NCI-H2081 treated with DMSO at 0.1 percent for 48 hours (cell line): ENCODE measurements at places on chromosomes 16 and 17.

DNA sequence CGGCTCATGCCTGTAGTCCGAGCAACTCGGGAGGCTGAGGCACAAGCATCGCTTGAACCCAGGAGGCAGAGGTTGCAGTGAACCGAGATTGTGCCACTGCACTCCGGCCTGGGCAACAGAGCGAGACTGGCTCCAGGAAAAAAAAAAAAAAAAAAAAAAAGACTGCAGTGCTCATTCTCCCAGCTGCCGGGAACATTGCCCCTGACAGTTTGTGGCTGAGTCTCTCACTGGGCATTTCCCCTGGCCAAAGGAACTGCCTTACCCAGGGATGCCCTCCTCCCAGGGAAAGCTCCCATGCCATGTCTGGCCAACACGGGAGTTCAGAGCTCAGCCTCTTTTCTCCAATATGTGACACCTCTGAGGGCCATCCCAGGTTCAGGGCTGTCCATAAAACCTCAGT lies 21.3 kb upstream of the USP10 start:
- DNase-seq = no peak

- no peak for DNase-seq
These were observed 454.1 kb downstream of the HS3ST3B1 start for GRCh38 chr17:14755002-14755401.

DNA sequence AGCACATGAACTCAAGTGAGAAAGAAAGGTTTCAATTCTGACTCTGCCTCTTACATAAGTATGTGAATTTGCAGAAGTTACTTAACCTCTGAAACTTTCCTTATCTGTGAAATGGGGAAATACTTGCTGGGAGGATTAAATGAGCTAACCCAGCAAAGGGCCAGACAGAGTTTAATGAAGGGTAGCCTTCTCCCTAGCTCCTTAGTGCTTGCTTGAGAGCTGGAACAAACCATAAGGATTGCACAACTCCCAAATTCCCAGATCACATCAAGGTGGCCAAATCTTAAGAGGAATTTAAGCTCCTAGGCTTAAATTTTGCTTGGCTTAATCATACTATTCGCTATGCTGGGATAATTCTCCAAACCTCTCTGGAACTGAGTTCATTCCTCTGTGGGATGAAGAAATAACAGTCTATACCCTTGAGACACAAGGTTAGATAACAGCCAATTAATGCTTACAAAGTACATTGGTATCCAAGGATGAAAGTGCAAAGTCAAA lies 11.8 kb upstream of the WSB1 start:
- DNase-seq = no peak

DNA sequence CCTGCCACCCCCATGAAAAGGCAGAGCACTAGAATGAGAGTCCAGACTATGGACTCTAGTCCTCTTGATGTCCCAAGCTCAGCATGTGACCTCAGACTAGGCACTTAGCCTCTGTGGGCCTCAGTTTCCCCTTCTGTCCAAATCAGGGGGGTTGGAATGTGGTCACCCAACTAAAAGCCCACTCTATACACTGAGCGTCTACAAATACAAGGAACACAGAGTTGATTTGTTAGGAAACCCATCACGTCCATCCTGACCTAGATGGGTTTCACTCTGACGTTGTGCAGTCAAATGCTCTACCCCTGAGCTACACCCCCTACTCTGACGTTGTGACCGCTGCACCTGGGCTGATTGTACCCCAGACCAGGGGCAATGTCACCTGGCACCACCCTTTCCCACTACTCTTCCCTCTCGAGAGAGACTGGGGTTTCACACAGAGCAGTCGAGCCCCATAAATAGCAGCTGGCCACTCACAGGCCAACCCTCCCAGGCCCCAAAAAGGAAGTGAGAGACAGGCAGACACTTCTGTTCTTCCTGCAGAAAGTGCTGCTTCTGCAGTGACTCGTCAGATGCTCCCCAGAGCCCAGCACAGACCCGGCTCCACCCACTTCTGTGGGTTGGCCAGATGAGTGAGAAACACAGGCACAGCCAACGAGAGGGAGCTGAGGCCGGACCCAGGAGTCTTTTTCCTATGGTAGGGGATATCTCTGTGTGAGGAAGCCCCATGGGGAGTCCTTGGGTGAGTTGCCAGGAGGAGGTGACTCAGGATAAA lies 16.1 kb upstream of the TNFRSF13B start:
- DNase-seq = no peak

DNA sequence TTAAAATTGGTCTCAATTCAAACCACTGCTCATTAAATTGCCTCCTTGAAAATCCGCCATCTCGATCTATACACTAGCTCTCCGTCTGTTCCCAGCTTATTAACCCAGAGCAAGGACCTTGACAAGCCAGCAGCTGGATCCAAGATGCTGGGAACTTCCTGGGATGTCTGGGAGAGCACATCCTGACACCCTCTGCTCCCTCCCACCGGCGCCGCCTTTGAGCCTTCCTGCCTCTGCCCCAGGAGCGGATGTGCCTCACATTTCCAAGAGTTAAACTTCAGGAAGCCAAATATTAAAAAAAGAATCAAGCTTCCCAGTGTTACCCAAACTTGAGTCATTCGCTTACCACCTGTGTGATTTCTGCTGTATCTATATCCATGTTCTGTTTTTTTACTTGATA lies 107.9 kb downstream of the HAPSTR1 start:
- no peak for DNase-seq

DNA sequence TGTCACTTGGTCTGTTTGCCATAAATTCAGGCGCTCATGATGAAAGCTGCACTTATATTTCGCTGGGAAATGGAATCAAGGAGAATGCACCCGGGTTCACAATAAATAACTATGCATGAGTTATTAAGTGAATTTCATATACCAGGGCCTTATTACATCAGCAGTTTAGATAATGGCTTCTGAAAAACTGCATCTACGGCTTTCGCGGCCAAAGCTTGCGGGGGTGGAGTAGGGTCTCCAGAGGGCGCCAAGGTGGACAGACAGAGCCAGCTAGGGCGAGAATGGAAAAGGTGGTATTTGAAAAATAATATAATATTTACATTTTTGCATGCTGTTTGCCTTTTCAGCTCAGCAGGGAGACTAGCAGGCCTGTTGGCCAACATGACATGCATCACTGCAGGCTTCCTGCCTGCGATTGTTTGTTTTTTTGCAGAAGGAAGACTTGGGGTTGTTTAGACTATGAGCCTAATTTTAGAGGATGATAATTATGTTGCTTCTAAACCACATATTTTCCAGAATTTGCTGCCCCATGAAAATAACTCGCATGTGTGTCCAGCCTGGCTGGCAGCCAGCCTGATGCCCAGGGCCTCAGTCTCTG lies 173.8 kb upstream of the IRX3 start:
- DNase-seq = no peak

GRCh38 chr17:73091770-73092522 lies 542 bp downstream of the SLC39A11 start:
- no peak for DNase-seq

DNA sequence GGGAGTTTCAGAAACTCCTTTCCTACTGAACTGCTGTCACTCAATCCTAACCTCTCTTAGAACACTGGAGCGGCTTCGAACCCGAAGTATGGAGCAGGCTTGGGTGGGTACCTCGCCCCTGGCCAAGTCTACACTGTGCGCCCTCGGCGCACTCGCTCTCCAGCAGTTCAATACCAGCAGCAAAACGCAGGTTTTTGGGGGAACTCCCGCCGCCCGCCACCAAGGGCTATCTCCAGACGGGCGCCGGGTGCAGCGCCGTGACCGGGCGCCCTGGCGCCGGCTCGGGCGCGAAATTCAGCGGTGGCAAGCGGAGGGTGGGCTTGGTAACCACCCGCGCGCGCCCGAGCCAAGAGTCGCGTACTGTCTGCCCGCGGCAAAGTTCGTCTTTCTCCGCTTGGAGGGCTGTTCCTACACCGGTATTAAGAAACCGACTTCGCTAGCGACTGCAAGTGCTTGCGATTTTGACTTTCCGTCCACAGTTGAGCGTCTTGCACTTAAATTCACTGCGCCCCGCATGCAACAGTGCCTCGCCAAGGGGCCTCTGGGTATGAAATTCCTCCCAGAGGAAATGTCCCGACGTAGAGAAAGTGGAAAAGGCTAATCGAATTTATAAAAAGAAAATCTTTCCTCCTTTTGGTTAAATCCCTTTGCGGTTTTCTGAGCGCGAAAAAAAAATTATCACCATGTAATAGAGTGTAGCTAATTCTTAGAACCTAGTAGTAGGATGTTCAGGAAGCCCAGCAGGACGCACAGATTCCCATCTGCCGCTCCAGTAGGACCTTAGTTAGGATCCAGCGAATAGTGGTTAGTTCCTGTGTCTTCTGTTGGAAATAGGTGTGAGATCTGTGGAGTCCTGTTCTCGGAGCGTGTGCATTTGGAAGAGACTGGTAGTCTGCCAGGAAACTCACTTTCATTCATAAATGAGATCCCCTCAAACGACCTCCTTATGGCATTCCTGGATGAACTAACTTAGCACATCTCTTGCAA lies 5.0 kb upstream of the SALL1 start:
- no peak for DNase-seq

DNA sequence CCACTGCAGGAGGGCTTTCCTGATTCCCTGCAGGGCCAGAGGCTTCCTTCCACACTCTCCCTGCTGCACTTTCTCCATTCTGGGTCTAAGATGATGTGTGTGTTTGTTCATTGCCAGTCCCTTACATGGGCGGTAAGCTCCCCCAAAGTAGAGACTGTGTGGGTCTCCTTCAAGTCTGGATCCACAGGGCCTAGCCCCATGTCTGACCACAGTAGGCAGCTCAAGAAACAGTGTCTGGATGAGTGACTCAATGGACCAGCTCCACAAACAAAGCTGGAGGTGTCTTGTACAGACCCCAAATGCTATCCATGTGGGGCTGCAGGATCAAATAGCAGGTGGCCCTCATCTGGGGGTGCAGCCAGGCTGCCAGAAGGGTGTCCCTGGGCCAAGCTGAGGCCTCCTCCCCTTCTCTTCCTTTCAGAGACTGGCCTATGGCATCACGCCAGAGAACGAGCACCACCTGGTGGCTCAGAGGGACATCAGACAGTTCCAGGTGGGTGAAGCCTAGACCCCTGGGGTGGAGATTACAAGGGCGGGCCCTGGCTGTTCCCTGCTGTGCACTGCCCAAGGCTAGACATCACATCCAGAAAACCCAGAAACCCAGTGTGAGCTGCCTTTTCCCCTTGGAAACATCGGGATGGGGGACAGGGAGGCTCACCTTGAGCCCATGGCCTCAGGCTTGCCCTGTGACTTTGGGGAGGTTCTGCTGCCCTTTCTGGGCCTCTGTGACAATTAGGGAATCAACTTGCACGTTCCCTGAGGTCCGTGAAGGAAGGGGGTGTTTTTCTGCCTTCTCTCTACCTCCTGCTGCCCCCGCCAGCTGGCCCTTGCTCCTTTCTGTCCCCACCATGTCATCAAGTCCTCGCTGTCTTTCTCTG lies 45.9 kb downstream of the SLC6A2 start:
- no peak for DNase-seq

DNA sequence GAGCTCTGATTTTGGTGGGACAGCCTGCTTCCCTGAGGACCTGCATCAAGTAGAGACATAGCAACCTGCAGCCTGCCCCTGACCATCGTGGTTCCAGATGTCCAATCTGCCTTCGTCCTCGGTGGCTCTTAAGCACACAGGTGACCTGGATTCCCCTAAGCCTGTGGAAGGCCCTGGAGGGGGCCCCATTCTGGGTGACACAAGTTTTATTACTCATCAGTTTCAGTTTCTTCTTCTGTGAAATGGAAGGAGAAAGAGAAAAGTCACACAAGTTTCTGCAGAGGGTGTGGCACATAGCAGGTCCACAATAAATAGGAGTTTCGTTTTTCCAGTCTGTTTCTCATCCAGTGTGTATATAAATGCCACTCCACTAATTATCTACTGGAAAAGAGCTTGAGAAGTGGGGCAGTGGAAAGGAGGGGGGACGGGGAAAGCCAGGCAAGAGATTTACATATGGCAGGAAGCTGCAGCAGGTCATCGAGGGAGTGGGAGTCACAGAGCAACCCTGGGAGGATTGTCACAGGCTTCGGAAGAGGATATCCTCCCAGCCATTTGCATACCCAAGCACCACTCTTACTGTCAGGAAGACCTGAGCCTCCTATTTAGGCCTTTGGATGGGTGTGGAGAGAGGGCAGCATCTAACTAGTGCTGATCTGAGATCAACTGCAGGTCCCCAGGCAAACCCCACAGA lies 10.0 kb upstream of the NOS2 start:
- no peak for DNase-seq

GRCh38 chr17:51818777-51819176 lies 339.7 kb downstream of the CA10 start:
- DNase-seq = no peak

- no peak for DNase-seq
These were observed 4.9 kb upstream of the RASD1 start for GRCh38 chr17:17500999-17501605.

- DNase-seq = no peak
These were observed 559 bp downstream of the CLUH start for GRCh38 chr17:2710803-2711607.

- DNase-seq = no peak
These were observed 115.4 kb downstream of the C16orf95 start for GRCh38 chr16:87201790-87202189.

- no peak for DNase-seq
These were observed 11.5 kb upstream of the PRSS54 start for GRCh38 chr16:58306327-58306726.

DNA sequence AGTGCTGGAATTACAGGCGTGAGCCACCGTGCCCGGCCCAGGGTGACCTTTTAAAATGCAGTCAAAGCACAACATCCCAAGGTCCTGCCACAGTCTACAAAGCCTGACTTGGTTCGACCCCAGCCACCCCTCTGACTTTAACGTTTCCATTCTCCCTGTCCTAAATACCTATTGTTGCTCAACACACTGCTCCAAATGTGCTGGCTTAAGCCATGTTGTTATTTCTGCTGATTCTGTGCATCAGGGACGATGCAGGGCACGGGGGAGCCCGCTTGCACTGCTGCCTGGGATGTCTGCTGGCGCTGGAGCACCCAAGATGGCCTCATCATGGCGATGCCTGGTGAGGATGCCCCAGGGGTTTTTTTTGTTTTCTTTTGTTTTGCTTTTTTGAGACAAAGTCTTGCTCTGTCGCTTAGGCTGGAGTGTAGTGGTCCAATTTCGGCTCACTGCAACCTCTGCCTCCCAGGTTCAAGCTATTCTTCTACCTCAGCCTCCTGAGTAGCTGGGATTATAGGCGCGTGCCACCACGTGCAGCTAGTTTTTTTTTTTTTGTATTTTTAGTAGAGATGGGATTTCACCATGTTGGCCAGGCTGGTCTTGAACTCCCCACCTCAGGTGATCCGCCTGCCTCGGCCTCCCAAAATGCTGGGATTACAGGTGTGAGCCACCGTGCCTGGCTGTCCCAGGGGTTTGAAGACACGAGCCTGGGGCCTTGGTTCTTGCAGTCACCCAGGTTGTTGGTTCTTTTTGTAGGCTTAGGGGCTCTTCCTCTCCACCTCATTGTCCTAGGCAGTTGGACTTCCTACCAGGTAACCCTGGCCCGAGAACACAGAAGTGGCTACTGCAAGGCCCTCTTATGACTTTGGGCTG lies 22.9 kb downstream of the TMC7 start:
- no peak for DNase-seq

DNA sequence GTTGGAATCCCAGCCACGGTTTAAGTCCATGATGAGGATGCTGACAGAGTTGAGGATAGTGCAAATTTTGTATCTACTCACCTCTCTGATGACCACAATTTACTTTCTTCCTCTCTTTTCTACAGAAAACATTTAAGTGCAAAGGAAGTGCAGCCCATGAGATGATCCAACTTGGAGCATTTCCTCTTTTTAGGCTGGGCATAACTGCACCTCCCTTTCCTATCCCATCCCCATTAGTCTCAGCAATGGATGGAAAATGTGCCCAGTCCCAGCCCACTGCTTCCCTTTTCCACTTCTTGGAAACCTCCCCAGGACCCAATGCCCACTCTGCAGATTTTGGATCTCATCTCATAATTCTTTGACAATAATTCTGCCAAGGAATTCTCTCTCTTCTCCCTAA lies 16.6 kb upstream of the CCL8 start:
- no peak for DNase-seq
